ENCODE measurements at places on chromosomes 5 and 9.

GRCh38 chr5:133367071-133367786, 245.1 kb downstream of the FSTL4 start:
- no peak for DNase-seq

DNA sequence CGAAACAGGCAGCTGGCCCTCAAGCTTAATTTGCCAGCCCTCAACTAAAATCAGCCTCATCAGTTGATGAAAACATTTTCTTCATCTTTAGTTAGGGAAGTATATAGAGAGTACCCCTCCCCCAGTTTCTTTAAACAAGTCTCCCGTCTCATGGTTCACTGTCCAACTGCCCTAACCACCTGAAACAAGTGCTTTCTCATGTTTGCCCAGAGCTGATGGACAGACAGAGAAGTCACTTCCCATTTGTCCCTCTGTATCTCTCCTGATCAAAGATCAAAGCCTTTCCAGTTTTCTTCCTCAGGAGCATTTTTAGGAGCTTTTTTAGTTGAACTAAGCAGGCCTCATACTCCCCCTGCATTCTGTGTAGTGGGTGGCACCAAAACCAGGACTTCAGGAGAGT, 21.7 kb downstream of the FUBP3 start:
- DNase-seq, result no peak

DNA sequence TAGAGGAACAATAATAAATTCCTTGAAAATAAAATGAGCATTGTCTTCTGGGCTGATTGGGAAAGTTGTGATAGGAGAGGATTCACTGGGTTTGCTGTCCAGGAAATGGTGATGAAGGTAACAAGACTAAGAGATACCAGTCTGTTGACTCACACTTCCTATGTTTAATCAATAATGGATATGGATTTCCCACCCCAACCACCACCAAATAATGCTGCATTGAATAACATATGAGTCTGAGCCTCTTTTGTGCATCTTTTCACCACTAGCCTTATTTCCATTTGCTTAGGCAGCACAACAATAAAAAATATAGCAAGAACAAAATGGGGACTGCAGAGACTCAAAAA, 120.2 kb upstream of the NFIB start:
- no peak for DNase-seq

DNA sequence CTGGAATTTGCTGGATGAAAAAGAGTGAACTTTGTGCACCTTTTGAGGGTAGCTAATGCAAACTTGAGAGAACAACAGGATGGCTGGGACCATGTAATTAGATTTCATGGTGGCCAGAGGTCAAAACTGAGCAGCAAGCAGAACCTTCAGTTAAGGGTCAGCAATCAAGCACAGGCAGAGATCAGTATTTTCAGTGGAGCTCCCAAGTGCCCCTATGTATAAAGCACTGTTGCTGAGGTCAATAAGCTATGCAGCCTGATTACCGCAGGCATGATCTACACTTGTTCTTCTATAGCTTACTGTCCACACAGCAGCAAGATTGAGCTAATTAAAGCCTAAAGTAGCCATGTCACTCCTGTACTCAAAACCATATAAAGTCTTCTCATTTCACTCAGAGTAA, 62.1 kb upstream of the TMC1 start:
- DNase-seq, result no peak

GRCh38 chr9:7360513-7360912, 439.1 kb downstream of the DMAC1 start:
- no peak for DNase-seq

DNA sequence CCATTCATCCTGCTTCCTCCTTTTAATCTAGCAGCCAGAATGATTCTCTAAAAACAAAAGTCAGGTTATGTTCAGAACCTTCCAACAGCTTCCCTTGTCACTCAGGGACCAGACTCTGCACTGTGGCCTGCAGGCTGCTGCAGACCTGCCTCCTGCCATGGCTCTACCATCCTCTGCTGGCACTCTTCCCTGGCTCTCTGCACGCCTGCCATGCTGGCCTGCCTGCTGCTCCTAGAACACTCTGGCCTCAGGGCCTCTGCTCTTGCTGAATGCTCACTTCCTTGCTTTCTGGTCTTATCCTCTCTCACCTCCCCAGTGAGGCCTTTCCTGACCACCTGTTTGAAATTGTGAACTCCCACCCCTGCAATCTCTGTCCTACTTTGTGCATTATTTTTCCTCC, 149.4 kb downstream of the CD180 start:
- peak; percentile 6 for DNase-seq

DNA sequence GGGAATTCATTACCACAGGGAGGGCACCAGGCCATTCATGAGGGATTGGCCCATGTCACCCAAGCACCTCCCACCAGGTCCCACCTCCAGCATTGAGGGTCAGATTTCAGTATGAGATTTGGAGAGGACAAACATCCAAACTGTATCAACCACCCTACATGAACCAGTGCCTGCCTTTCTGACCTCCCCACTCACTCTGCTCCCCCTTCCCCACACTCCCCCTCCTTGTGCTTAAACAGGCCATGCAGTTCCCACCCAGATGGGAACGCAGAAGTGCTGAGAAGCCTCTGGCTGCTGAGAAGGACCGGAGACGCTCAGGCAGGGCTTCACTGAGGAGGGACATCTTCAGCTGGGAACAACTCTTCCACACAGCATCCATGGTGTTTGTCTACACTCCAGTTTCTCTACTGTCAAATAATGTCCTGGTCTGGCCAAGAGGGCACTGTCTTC, 30.0 kb upstream of the ADAMTS2 start:
- DNase-seq, result no peak

DNA sequence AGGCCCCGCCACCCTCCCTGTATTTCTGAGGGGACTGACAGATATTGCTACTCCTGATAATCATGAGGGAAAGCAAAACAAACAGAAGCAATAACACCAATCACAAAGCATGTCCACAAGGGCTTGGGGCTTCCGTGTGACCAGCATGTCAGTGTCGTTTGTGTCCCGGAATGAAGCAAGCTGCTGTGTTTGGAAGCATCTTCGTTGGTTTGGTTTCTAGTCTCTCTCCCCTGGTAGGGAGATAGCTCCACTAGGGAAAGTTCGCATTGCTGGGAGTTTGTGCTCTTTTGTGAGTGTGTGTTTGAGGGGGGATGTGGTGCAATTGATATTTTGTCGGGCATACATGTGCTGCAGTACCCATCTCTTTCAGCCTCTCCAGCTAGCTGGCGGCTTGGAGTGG, 1.4 kb downstream of the GRIA1 start:
- DNase-seq, result no peak

- DNase-seq, result no peak
Measured at GRCh38 chr5:10475931-10476676, 34.4 kb downstream of the ROPN1L start.

GRCh38 chr5:104965006-104965405, 1402.4 kb upstream of the NUDT12 start:
- DNase-seq, result no peak

- DNase-seq, result no peak
Measured at GRCh38 chr9:20553558-20554149, 68.6 kb downstream of the MLLT3 start.

DNA sequence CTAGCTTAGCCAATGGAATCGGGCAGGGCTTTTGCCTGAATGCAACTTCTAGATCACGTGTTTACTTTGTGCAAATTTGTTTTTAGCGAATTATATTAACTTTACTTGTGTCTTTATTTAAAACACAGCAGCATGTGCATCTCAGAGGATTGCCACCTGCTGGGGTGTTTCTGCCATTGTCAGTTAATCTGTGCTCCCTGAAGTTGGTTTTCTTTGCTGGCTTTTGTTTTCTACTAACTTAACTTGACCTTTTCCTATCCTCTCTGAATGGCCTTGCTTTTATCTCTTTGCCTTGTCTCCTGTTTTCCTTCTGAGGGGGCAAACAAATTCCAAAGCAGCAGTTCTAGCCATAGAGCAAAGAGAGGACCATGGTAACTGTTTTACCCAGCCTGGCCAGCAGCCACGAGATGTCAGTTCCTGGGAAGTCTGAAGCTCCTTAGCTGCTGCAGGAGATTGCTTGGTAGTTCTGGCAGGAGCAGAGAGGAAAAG, 67.6 kb downstream of the ARHGEF28 start:
- no peak for DNase-seq

DNA sequence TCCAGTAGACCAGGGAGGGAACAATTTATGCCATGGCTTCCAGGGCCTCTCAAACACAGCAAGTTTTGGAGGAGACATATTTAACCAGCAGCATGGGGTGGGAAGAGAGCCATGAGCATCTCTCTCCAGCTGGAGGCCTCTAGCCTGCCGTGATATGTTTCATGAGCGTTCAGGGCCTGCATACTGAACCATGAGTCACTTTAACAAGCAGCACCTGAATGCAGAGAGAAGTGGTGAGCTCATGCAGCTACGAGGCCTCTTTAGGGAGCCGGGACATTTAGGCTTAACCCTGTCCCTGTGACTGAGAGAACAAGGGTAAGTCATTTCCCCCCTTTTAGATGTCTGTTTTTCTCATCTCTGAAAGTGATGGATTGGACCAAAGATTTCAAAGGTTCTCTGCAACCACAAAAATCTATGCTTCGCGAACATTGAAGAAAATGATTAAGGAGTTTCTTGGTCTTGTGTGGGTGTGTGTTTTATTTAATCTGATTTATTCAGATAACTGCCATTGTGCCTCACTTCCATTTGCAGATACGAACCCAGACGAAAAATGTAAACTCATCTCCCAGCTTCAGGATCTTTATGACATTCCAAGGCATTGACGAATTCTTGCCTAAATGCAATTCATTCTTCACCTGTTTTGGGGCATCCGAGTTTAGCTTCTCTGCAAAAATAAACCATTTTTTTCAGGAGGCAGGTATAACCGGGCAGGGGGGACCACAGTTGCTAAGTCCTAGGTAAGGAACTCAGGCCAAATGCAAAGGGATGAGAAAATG, 157.0 kb downstream of the GABBR2 start:
- peak; percentile 88 for DNase-seq

DNA sequence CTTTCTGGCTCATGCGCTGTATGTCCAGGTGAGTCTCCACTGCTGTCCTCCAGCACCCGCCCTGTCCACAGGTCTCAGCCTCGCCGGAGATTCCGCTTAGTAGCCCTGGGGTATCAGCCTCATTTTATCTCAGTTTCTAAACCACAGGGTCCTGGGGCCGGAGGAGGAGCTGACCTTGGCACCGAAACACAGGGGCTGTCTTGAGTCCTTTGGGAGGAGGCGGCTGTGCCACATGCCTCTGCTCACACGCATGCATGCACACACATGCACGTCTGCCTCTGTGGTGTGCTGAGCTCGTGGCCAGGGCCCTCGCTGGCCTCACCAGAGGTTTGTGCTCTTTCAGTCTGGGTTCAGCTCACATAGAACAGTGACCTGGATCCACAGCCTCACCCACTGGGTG, 23.3 kb downstream of the TRIP13 start:
- no peak for DNase-seq

GRCh38 chr5:176527246-176528222, 9.7 kb downstream of the RNF44 start:
- DNase-seq, result no peak

DNA sequence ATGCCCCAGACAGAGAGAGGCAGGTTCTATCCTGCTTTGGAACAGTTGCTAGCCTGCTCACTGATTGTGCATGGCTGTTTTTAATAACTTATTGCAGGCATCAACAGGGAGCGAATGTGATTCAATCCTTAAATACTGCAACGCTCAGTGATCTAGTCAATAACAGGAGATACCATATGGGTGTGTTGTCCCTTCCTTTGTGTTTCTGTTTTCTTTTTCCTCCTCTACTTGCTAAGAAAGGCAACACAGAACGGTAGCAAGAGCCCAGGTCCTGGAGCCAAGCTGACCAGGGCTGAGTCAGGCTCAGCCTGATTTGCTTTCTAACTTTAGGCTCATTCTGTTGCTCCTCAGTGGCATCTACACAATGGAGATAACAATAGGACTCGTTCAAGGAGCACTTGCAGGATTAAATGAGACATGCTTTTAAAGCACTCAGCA, 98.6 kb upstream of the EQTN start:
- DNase-seq, result no peak

GRCh38 chr5:83256091-83256780, 178.9 kb downstream of the XRCC4 start:
- DNase-seq, result no peak

DNA sequence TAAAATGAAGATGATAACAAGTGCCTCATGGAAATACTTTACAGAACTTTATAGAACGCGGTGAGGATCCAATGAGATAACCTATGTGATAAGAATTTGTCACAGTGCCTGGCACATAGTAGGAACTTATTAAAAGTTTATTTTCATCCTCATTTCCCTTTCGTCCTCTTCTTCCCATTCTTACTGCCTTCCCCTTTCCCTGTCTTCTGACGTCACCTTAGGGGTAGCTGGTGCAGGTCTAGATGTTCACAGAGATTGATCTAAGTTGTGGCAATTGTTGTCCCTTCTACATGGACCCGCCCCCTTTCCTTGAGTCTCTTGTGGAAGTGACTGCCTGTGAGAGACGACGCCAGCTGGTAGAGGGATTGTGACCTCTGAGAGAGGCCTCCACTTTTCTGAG, 46.5 kb upstream of the NTRK2 start:
- DNase-seq, result no peak

GRCh38 chr9:134333234-134333873, 7.1 kb downstream of the RXRA start:
- DNase-seq, result no peak

DNA sequence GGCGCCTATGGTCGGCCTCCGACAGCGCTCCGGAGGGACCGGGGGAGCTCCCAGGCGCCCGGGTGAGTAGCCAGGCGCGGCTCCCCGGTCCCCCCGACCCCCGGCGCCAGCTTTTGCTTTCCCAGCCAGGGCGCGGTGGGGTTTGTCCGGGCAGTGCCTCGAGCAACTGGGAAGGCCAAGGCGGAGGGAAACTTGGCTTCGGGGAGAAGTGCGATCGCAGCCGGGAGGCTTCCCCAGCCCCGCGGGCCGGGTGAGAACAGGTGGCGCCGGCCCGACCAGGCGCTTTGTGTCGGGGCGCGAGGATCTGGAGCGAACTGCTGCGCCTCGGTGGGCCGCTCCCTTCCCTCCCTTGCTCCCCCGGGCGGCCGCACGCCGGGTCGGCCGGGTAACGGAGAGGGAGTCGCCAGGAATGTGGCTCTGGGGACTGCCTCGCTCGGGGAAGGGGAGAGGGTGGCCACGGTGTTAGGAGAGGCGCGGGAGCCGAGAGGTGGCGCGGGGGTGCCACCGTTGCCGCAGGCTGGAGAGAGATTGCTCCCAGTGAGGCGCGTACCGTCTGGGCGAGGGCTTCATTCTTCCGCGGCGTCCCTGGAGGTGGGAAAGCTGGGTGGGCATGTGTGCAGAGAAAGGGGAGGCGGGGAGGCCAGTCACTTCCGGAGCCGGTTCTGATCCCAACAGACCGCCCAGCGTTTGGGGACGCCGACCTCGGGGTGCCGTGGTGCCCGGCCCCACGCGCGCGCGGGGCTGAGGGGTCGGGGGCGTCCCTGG, 561 bp downstream of the DAPK1 start:
- no peak for DNase-seq

GRCh38 chr5:54529565-54529964, 12.0 kb downstream of the SNX18 start:
- no peak for DNase-seq

GRCh38 chr5:67214707-67215447, 18.3 kb upstream of the CD180 start:
- no peak for DNase-seq

Measured in H4 (cell line).